Activated CD8-positive, alpha-beta memory T cell treated with anti-CD3 and anti-CD28 coated beads for 48 hours (primary cell): ENCODE measurements at places on chromosomes 16 and 17.

GRCh38 chr16:50040018-50040417 is 15.0 kb downstream of the CNEP1R1 start:
- DNase-seq = no peak

DNA sequence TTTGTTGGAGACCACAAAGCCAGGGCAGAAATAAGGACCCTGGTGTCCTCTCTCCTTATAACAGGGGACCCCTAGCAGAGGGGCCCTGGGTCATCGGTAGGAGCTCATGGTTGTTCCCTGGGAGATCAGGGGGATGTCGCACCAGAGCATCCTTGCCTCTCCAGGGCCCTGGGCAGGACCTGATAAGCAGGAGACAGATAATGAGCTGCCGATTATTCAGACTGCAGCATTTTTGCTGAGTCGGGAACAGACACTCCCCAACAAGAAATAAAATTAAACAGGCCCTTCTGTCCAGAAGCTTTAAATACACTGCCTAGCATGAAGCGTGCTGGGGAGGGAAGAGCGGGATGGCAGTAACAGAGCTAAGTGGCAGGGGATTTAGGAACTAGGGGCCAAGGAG is 15.4 kb upstream of the GFAP start:
- DNase-seq = no peak

DNA sequence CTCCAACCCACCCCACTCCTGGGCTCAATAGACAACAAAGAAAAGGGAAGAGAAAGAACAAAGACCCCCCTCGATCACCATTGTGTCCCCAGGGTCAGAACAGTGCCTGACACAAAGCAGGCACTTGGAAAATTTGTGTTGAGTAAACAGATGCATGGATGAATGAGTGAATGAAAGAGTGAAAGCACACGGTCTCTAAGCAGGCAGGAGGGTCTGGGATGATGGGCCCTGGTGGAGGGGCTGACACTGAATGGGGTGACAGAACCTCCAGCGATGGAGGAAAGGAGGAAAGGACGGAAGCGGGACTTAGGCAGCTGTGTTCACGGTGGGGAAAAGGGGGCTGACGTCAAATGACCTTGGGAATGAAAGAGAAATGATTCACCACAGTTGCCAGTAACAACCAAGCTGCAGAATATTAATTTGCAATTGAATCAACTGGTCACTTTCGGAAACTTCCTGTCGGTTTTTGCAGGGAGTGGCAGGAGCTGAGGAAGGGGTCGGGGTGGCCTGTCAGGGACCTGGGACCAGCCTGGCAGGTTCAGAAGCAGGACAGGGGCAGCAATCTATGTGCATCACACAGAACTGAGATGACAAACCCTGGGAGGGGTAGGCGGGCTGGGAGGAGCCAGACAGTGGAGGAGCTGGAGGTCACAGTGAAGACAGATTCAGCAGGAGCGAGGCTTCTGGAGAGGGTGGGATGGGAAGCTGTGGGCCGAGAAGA is 6.7 kb upstream of the GAST start:
- DNase-seq = no peak

DNA sequence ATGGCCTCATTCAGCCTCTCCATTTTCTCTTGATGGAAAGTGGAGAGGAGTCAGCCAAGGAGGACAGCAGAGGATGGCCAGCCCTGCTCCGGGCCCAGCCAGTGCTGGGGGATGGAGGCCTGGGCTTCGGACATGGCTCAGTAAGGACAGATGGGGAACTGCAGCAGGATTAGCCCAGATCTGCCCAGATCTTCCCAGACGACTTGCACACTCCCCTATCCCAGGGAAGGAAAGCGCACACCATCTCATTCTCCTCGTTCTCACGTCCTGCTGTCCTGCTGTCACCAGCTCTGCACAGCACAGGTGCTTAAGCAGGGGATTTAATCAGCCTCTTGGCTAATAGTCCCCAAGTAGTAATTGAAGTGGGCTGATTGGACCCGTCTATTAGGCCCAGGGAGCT is 100.2 kb upstream of the SDK2 start:
- no peak for DNase-seq

DNA sequence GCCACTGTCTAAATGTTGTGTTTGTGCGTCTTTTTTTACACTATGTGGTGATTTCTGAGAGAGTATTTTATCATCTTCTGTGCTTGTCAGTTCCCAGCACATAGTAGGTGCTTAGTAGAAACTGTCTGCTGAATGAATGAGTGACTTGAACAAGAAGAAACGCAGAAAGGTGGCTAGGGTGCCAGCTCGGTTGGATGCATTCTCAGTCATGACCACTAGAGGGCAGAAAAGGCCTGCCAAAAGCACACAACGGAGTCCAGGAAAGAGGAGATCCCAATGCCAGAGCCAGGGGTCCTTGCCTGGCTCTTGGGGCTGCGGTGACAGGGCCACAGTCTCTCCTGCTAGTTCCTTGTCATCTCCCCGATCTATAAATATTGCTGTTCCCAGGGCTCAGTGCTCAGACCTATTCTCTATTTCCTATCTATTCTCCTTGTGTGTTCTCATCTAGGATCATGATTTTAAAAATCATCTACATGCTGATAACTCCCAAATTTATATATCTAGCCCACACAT is 57.3 kb upstream of the CCL1 start:
- DNase-seq = peak; percentile 49

DNA sequence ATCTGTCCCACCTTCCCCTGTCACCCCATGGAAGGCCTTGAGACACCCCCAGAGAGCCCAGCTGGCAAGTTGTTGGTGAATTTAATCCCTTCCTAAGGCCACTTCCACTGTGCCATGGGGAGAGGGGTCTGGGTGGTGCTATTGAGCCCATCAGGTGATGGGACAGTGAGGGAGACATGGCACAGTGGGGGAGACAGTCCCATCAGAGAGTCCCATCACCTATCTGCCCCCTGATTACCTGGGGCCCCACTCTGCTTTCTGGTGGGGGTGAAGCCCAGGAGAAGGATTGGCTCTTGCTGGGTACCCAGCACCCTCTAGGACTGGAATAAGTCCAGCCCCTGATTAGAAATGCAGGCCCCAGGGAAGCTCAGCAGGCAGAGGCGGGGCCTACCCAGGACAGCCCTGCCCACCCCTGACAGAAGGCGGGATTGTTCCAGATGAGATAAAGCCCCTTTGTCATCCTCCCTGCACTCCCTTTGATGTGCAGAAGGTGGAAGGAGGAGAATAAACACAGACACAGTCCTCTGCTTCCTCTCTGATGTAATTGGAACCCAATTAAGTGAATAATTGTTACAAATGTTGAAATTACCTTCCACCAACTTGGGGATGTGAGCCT is 18.9 kb downstream of the TMEM132E start:
- no peak for DNase-seq

DNA sequence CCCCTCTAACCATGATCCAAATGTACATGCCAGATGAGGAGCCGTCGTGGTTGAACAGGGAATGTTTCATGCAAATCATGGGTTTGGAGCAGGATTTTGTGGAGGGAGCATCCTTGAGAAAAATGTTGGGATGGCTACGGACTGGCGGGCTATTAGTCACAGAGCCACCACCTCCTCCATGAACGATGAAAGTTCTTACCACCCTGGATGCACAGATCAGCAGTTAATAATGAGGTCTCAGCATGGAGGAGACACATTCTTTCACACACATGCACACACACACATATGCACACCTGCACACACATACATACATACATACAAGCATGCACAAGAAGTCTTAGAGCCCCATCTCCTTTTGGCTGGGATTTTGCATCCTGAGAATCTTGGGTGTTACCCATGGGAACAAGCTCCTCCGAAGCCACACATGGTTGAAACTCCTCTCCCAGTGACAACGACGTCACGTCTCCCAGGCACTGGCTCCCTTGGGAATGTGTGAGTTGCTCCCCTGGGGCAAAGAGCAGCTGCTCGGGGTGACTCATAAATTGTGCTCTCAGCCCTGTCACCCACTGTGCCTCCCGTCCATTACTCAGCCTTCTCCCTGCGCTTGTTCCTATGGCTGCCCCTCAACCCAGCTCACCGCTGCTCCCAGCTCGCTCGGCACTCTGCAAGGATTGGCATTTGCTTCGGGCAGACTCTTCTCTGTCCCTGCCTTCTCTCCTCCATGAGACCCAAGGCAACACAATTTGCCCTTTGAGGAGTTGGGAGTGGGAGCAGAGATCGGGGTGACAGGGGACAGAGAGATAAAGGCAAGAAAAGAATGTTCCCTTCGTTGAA is 344.6 kb downstream of the SOX9 start:
- DNase-seq = no peak

DNA sequence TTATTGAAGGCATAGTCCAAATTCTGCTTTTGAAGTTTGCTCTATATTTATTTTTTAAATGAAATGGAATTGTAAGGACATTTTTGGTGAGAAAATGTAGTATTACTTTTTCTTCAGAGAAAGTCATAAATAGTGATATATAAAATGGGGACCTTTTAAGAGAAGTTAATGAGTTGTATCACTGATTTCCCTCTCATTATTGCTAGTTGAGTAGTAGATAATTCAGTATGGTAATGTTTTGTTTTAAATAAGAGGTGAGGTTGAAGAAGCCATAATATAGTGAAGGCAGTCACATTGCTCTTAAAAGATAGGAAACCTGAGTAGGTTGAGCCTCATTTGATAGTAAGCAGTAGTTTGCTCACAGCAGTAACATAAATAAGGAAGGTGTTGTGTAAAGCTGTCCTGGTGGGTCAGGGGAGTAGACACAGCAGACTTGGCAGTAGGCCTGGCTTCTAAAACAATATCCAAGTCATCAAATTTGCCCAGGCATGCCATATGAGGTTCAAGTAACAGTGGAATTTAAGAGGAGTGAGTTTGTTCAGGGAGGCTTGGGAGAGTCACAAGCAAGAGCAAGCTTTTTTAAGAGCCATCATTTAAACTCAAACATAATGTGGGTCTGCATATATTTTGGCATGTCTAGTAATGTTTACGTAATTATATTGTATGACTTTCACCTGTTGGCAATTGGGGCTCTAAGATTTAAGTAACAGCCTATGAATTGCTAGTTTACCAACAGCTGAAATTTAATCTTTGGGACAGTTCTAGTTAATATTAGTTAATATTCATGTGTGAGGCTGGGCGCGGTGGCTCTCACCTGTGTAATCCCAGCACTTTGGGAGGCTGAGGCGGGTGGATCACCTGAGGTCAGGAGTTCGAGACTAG is 6.5 kb downstream of the NFATC3 start:
- DNase-seq = no peak

- DNase-seq = no peak
These were observed 548.5 kb upstream of the SOX9 start for GRCh38 chr17:71572343-71572742.

DNA sequence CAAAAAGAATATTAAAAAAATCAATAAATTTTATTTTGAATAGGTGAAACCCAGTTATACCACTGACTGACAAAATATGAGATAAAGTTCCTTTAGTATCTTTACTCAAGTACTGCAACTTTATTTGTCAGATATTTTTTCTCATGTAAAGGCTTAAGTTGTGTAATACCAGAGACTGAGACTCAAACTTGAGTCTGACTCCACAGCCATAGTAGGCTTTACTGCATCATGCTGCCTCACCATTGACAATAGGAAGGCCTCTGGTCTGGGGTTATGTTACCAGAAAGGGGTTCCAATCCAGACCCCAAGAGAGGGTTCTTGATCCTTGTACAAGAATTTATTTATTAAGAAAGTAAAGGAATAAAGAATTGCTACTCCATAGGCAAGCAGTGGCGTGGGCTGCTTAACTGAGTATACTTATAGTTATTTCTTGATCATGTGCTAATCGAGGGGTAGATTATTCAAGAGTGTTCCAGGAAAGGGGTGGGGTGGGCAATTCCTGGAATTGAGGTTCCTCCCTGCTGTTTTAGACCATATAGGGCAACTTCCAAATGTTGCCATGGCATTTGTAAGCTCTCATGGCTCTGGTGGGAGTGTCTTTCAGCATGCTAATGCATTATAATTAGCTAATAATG is 187.4 kb upstream of the WSB1 start:
- DNase-seq = no peak

- no peak for DNase-seq
These were observed 6.3 kb upstream of the C1QTNF8 start for GRCh38 chr16:1102333-1102700.

DNA sequence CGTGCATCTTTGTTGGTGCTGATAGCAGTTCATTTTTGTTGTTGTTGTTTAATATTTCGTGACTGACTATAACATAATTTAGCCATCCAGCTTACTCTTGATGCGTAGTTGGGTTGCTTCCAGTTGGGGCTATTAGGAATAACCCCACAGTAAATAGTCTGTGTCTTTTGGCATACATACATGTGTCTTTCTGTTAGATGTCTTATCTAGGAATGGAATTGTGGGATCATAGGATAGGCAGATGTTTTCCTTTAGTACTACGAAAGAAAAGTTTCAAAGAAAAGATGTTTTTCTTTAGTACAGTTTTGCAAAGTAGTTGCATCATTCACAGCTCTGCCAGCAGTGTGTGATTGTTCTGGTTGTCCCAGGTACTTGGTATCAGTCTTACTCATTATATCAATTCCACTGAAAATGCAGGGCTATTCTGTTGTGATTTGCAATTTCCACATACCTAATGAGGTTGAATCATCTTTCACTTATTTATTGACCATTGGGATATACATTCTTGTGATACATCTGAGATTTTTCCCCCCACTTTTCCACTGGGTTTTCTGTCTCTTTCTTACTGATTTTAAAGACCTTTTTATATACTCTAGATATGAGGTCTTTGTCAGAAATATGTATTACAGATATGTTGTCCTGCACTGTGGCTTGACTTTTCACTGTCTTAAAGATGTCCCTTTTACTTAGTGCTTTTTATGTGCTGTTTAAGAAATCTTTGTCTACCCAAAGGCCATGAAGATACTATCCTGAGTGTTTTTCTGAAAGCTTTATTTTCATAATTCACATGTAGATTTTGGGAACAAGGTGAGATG is 173.3 kb downstream of the MRTFB start:
- DNase-seq = no peak

- DNase-seq = no peak
These were observed 10.4 kb upstream of the NAT9 start for GRCh38 chr17:74786431-74787055.

GRCh38 chr16:54493061-54493460 is 206.5 kb upstream of the IRX3 start:
- no peak for DNase-seq

DNA sequence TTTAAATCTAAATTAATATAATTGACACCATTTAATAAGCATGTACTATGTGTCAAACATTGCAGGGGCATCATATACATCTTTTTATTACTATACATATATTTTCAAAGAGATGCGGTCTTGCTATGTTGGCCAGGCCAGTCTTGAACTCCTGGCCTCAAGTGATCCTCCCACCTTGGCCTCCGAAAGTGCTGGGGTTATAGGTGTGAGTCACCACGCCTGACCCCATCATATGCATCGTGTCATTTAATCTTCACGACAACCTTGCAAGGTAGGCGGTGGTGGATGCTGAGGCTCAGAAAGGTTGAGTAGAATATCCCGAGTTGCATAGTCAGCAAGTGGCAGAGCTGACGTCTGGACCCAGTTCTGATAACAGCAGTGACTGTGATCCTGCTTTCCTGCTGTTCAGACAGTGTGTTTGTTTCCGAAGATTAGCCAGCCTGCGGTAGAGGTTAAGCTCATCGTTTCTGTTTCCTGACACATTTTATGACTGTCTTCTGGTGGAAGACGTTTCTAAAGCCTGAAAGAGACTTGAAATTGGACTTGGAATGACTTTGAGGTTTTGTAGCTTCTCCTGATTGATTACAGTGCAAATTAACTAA is 316.6 kb downstream of the SNX29 start:
- DNase-seq = no peak
